ENCODE measurements at places on chromosomes 5 and 9. TPM values are rescaled to one million over a fixed set of nuclear protein-coding genes. Genes with fewer than 3 reads are reported as not detected.

SAXO1 gene
- total RNA-seq: not detected

IL9 gene
- total RNA-seq: not detected

GNA14 gene
- total RNA-seq: 0.25 TPM

FOXD4L5 gene
- 0.61 TPM for total RNA-seq

ENDOG gene
- total RNA-seq: 27.2 TPM

IL13 gene
- not detected for total RNA-seq

PCDHGC3 gene
- total RNA-seq: 1.2 TPM

PCDHGA1 gene
- total RNA-seq: 0.05 TPM

NIPAL4 gene
- 0.12 TPM for total RNA-seq

IGIP gene
- total RNA-seq: 5.2 TPM

SLCO6A1 gene
- 0.69 TPM for total RNA-seq

PCYOX1L gene
- 15.9 TPM for total RNA-seq

NMUR2 gene
- total RNA-seq: not detected

PHF24 gene
- total RNA-seq: 0.47 TPM

ITGA2 gene
- total RNA-seq: 36.6 TPM

RIGI gene
- total RNA-seq: 5.5 TPM

TAF11L10 gene
- not detected for total RNA-seq

SELENOP gene
- total RNA-seq: 11.4 TPM

SOHLH1 gene
- not detected for total RNA-seq

SLC9A3 gene
- total RNA-seq: 1.5 TPM

TRAF1 gene
- 1.7 TPM for total RNA-seq

GARNL3 gene
- 8.8 TPM for total RNA-seq

FGF10 gene
- not detected for total RNA-seq

PCDHA5 gene
- not detected for total RNA-seq

CCIN gene
- 0.20 TPM for total RNA-seq

SOX30 gene
- total RNA-seq: 0.27 TPM

GDNF gene
- total RNA-seq: not detected

PRDM9 gene
- total RNA-seq: not detected

RBM27 gene
- 15.2 TPM for total RNA-seq

SMU1 gene
- 30.5 TPM for total RNA-seq

NEUROG1 gene
- total RNA-seq: not detected

LCN9 gene
- total RNA-seq: not detected

RNF14 gene
- total RNA-seq: 37.5 TPM

TLE1 gene
- 17.3 TPM for total RNA-seq

LPAR1 gene
- 7.4 TPM for total RNA-seq

SHC3 gene
- 0.27 TPM for total RNA-seq

MCTP1 gene
- total RNA-seq: 0.44 TPM

TUSC1 gene
- total RNA-seq: not detected

MELK gene
- total RNA-seq: 63.2 TPM

HINT2 gene
- total RNA-seq: 49.0 TPM

SHISAL2B gene
- total RNA-seq: not detected

PROB1 gene
- total RNA-seq: 1.7 TPM

OR1Q1 gene
- not detected for total RNA-seq

DMGDH gene
- 2.3 TPM for total RNA-seq

ZFYVE16 gene
- total RNA-seq: 24.2 TPM

C9 gene
- 0.34 TPM for total RNA-seq

CENPP gene
- 7.0 TPM for total RNA-seq

PPIP5K2 gene
- 45.8 TPM for total RNA-seq

CAMK2A gene
- total RNA-seq: not detected

FBN2 gene
- total RNA-seq: 0.42 TPM

GIN1 gene
- total RNA-seq: 11.0 TPM

CA9 gene
- total RNA-seq: 8.5 TPM

OBP2B gene
- not detected for total RNA-seq

TXNDC8 gene
- total RNA-seq: not detected

NME5 gene
- total RNA-seq: 3.1 TPM

SLC34A1 gene
- not detected for total RNA-seq

OMD gene
- total RNA-seq: not detected

ANXA6 gene
- 71.9 TPM for total RNA-seq
